Activated T-cell treated with anti-CD3 and anti-CD28 coated beads, Interleukin-2, amount 50 U/mL, for 72 hours (primary cell): ENCODE measurements at places on chromosomes 11 and 22. TPM values are rescaled to one million over a fixed set of nuclear protein-coding genes. Genes with fewer than 3 reads are reported as not detected.

- H3K36me3 ChIP-seq, result no peaks in the 10 kb centered on the region
- H3K4me1 ChIP-seq, result no peaks in the 10 kb centered on the region
- no peak overlapping the region for H3K4me3 ChIP-seq
- peaks cover 23% of the 10 kb centered on the region for H3K27me3 ChIP-seq
- H3K27ac ChIP-seq, result no peak overlapping the region
These were observed 50.7 kb downstream of the CSF2RB start for GRCh38 chr22:36964106-36964505.

GRCh38 chr11:31069447-31070205, 299.9 kb downstream of the DCDC1 start:
- H3K36me3 ChIP-seq, result no peaks in the 10 kb centered on the region
- H3K4me3 ChIP-seq, result no peak overlapping the region
- no peaks in the 10 kb centered on the region for H3K4me1 ChIP-seq
- H3K27me3 ChIP-seq, result no peaks in the 10 kb centered on the region

GRCh38 chr11:42422090-42422489, 889.7 kb upstream of the API5 start:
- H3K4me1 ChIP-seq, result no peaks in the 10 kb centered on the region
- H3K36me3 ChIP-seq, result no peaks in the 10 kb centered on the region
- H3K27me3 ChIP-seq, result no peaks in the 10 kb centered on the region

DNA sequence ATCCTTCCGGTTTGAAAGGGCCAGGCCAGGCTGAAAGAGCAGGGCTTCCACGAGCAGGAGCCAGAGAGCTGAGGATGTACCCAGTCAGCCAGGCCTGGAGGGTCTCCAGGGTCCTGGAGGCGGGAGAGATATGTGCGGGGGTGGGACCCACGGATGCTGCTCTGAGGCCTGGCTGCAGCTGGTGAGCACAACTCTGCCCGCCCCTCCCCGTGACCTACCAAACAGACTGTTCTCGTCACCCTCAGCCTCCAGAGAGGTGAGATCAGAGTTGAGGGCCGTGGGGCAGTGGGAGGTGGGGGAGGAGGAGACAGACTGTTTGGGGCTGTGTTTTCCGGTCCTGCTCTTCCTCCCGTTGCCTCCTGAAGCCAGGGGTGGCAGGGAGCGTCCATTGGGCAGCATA, 42.2 kb downstream of the TRIOBP start:
- no peaks in the 10 kb centered on the region for H3K36me3 ChIP-seq
- peaks cover 6% of the 10 kb centered on the region for H3K4me1 ChIP-seq
- H3K4me3 ChIP-seq, result no peak overlapping the region
- DNase-seq, result no peak
- H3K27ac ChIP-seq, result no peak overlapping the region
- H3K27me3 ChIP-seq, result no peaks in the 10 kb centered on the region

GRCh38 chr11:6245536-6245935, 6.6 kb downstream of the CNGA4 start:
- no peak overlapping the region for H3K27ac ChIP-seq
- no peak overlapping the region for H3K4me3 ChIP-seq
- no peaks in the 10 kb centered on the region for H3K4me1 ChIP-seq
- H3K36me3 ChIP-seq, result no peaks in the 10 kb centered on the region
- peaks cover 38% of the 10 kb centered on the region for H3K27me3 ChIP-seq
- DNase-seq, result no peak

DNA sequence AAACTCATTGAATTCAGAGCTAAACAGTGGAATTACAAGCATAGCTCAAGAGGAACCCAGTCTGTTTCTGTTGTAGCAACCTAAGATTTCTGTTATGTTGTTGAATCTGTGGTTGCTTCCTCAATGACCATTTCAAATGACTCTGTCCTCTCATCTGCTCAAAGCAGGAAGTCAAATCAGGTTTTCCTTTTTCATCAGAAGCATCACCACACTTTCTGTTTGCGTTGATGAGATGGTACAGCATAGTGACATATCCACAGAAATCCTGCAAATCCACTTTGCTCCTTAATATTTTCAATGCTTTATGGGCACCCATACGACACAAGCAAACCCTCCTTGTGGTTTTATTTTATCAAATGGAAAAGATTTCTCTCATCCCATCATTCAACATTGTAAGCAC, 12.6 kb upstream of the UCP2 start:
- peak overlapping the region; percentile 93 for H3K4me3 ChIP-seq
- no peaks in the 10 kb centered on the region for H3K36me3 ChIP-seq
- no peak for DNase-seq

DNA sequence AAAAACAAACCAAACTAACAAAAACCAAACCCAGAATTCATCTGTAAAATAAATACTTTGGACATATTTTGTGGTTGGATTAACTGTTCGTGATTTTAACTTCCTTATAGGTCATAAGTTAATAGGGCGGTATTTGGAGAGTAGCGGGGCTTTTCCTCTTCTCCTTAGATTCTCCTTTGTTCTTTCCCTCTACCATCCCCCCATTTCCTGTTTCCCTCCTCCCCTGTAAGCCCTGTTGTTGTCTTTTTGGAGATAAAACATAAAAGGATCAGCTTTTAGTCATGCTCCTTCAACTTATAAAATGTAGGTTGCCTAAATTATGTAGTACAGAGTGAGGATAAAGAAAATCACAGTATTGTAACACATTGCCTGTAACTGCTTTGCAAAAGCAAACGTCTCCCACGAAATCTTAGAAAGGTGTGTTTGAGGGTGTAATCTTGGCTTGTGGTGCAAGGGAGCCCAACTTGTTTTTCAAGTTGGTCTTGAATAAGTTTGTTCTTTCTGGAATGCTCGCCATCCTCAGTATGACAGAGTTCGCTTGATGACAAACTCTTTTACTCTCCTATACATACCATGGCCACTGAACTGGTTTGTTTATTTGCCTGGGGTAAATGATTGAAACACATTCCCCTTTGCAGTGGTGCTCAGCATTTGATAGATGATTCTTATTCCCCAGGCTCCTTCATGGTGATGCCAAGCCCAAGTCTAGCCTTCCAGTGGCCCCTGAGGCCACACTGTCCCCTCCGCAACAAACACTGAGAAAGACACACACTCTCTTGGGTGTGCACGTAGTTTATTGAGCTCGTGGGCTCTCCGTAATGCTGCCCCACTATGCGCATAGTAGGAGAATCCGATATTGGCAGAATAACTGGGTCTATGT, 49.4 kb downstream of the TEAD1 start:
- H3K27me3 ChIP-seq, result peaks cover 84% of the 10 kb centered on the region
- no peak overlapping the region for H3K4me3 ChIP-seq
- H3K27ac ChIP-seq, result no peak overlapping the region
- H3K4me1 ChIP-seq, result peaks cover 6% of the 10 kb centered on the region
- H3K36me3 ChIP-seq, result no peaks in the 10 kb centered on the region
- no peak for DNase-seq

DNA sequence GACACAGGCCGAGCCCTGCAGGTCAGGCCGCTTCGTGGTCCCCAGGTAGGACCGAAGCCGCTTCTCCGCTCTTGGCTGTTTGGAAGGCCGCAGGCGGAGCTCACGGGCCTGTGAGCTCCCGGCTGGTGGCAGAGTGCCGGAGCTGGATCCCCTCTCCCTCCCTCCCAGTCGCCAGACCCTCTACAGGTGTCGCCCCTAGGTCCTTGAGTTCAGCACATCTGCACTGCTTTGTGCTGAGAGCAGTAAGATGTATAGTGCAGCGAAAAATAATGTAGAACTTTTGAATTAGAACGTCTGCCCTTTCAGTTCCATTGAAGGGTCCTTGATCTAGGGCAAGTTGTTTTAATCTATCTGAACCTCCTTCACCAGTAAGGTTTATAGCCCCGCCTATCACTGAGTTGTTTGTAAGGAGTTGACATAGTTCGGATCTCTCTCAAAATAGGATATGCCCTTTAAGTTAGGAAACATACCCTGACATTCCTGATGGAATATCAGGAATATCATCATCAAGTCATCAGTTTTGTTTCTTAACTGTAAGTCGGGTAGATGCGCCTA, 419 bp downstream of the ANKRD49 start:
- no peaks in the 10 kb centered on the region for H3K27me3 ChIP-seq
- DNase-seq, result no peak
- peak overlapping the region; percentile 96 for H3K4me3 ChIP-seq
- H3K4me1 ChIP-seq, result peaks cover 31% of the 10 kb centered on the region
- H3K36me3 ChIP-seq, result peaks cover 19% of the 10 kb centered on the region

DNA sequence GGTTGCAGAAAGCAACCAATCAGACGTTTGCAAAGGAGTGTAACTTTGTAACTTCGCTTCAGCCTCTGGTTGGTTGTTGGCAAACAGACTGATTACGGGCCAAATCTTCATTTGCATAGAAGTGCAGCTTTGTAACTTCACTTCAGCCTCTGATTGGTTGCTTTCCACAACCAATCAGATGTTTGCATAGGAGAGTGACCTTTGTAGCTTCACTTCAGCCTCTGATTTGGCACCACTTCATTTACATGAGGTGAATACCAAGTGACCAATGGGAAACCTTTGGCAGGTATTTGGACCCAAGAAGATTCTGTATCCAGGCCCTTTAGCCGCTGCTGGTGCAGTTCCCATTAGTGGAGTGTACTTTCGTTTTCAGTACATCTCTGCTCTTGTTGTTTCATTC, 16.0 kb downstream of the USP47 start:
- no peak overlapping the region for H3K27ac ChIP-seq
- peaks cover 75% of the 10 kb centered on the region for H3K4me1 ChIP-seq
- no peak overlapping the region for H3K4me3 ChIP-seq
- no peaks in the 10 kb centered on the region for H3K36me3 ChIP-seq
- H3K27me3 ChIP-seq, result no peaks in the 10 kb centered on the region

- no peaks in the 10 kb centered on the region for H3K4me1 ChIP-seq
- H3K4me3 ChIP-seq, result no peak overlapping the region
- H3K27me3 ChIP-seq, result peaks cover 66% of the 10 kb centered on the region
- H3K36me3 ChIP-seq, result peaks cover 2% of the 10 kb centered on the region
These were observed 10.9 kb upstream of the CCND1 start for GRCh38 chr11:69630017-69630416.

DNA sequence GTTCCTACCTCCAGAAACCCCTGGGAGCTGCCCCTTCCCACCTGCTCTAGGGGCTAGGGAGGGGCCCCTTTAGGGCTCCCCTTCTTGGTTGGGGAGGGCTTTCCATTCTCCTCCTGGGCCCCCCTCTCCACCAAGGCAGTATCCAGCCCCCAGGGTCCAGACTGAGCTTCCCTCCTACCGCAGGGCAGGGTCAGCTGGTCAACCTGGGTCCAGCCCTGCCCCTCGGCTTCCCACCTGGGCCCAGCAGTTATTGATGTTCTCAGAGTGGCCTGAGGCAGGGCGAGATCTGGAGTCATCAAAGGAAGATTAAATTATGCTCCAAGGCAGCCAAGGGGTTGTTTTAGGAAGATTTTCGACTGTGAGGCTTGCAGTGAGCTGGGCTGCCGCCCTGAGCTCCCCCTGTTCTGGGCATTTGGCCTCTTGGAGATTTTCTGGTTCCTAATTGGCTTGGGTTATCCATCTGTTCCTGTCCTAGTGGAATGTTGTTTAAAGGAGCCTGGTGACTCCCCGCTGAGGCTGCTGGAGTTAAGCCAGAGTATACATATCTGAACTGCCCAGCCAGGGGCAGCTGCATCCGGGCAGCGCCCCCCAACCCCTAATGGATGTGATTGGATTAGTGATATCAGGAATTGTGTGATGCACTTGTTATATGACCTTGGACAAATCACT, 1.8 kb upstream of the SLC22A8 start:
- no peak overlapping the region for H3K27ac ChIP-seq
- H3K4me1 ChIP-seq, result no peaks in the 10 kb centered on the region
- no peak overlapping the region for H3K4me3 ChIP-seq
- peaks cover 18% of the 10 kb centered on the region for H3K27me3 ChIP-seq
- no peaks in the 10 kb centered on the region for H3K36me3 ChIP-seq

- H3K4me1 ChIP-seq, result peaks cover 10% of the 10 kb centered on the region
- H3K27me3 ChIP-seq, result no peaks in the 10 kb centered on the region
- no peak overlapping the region for H3K4me3 ChIP-seq
- H3K27ac ChIP-seq, result no peak overlapping the region
These were observed 41.6 kb downstream of the PHF21A start for GRCh38 chr11:46079662-46080061.

- peaks cover 46% of the 10 kb centered on the region for H3K4me1 ChIP-seq
- DNase-seq, result no peak
- peaks cover 45% of the 10 kb centered on the region for H3K36me3 ChIP-seq
- peak overlapping the region; percentile 100 for H3K4me3 ChIP-seq
- peak overlapping the region; percentile 98 for H3K27ac ChIP-seq
- no peaks in the 10 kb centered on the region for H3K27me3 ChIP-seq
These were observed 728 bp downstream of the RPL3 start for GRCh38 chr22:39318507-39319283.

DNA sequence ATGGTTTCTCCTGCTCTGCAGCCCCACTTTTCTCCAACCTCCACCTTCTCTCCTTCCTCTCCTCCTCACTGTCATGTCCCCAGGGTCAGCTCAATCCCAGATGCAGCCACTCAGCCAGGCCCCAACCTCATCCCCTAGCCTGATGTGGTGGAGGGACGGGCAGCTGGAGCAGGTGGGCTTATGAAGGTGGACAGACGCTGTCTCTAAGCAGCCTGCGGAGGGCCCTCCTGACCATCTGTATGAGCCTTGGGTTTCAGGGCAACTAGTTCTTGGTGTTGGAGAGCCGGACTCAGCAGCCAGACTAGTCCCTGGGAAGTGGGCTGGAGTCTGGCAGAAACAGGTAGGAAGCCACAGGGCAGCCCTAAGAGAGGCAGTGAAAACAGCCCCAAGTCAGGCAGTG, 18.1 kb downstream of the CRYBB2 start:
- peaks cover 34% of the 10 kb centered on the region for H3K27me3 ChIP-seq
- no peak overlapping the region for H3K4me3 ChIP-seq
- H3K36me3 ChIP-seq, result no peaks in the 10 kb centered on the region
- no peak for DNase-seq

- peaks cover 10% of the 10 kb centered on the region for H3K36me3 ChIP-seq
- peak overlapping the region; percentile 99 for H3K27ac ChIP-seq
- no peak for DNase-seq
- peaks cover 61% of the 10 kb centered on the region for H3K4me1 ChIP-seq
- peak overlapping the region; percentile 98 for H3K4me3 ChIP-seq
These were observed 1.1 kb downstream of the CSTF3 start for GRCh38 chr11:33160136-33160535.

GRCh38 chr11:35245056-35245455, 106.1 kb downstream of the CD44 start:
- H3K4me3 ChIP-seq, result no peak overlapping the region
- no peak for DNase-seq
- peaks cover 57% of the 10 kb centered on the region for H3K4me1 ChIP-seq
- peaks cover 6% of the 10 kb centered on the region for H3K36me3 ChIP-seq

DNA sequence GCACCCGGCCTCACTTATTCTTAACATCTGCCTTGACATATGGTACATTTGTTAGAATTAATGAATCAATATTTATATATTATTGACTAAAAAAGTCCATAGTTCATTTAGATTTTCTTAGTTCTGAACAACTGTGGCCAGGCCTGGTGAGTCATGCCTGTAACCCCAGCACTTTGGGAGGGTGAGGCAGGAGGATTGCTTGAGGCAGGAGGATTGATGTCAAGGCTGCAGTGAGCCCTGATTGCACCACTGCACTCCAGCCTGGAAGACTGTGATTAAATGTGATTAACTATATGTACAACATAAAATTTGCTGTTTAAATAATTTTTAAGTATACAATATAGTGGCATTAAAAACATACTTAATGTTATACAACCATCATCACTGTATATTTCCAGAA, 5.6 kb downstream of the UVRAG start:
- H3K4me1 ChIP-seq, result peaks cover 21% of the 10 kb centered on the region
- no peak overlapping the region for H3K27ac ChIP-seq
- H3K4me3 ChIP-seq, result no peak overlapping the region
- H3K27me3 ChIP-seq, result no peaks in the 10 kb centered on the region
- no peaks in the 10 kb centered on the region for H3K36me3 ChIP-seq
- DNase-seq, result no peak

The ELF5 gene
- not detected for total RNA-seq

The ZC3H7B gene
- total RNA-seq, result 52.4 TPM

The TBX10 gene
- total RNA-seq, result not detected

The CD3E gene
- total RNA-seq, result 419 TPM

The DDIAS gene
- 15.0 TPM for total RNA-seq

The MED15 gene
- total RNA-seq, result 113 TPM

The C11orf42 gene
- total RNA-seq, result not detected

The TIMM10 gene
- 107 TPM for total RNA-seq

The OR5B21 gene
- not detected for total RNA-seq
